ENCODE measurements at places on chromosomes 1 and 21.

DNA sequence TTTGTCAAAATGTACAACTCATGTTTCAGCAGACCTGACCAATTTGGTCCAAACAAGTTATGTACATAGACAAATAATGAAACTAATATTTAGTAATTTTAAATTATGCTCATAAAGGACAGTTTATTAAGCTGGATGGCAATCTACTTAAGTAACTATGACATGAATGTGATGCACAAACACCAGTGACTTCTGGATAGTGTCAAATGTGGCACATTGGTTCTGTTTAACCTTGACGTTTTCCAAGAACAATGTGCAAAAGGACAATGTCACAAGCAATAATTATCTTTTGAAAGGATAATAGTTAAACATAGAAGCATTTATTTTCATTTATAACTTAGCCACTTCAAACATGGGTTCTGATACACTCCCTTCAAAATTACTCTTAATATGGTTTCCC lies 80.0 kb downstream of the TRIM33 start:
- DNase-seq = no peak

DNA sequence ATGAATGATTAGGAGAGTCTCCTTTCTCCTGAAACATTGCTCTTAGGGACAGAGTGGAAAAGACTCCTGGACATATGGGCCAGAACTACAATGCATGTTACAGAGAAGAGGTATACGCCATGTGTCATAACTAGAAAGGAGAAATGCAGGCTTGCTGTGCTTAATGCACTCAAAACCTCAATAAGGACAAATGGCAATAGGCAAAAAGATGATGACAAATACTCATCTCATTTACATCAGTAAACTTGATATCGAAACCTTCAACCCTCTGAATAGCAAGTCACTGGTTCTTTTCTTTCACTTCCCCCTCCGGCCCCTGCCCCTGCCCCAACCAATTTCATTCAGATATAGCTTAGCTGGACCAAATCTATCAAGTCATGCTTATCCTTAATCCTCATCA lies 1.9 kb upstream of the GPR88 start:
- peak; percentile 35 for DNase-seq

DNA sequence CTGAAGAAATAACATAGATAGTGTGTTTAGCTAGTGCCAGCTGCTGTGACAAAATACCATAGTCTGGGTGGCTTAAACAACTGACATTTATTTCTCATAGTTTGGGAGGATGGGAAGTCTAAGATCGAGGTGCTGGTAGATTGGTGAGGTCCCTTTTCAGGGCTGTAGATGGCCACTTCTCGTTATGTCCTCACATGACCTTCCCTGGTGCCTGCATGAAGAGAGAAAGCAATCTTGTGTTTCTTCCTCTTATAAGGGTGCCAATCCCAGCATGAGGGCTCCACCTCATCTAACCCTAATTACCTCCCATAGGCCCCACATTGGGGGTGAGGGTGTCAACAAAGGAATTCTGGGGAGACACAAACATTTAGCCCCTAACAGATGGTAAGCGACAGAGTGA lies 9.3 kb downstream of the MTARC2 start:
- no peak for DNase-seq

- DNase-seq = no peak
Measured at GRCh38 chr1:57782357-57782756, 358.5 kb upstream of the DAB1 start.

GRCh38 chr21:46667741-46668380 lies 32.4 kb downstream of the PRMT2 start:
- DNase-seq = no peak

GRCh38 chr1:186927884-186928283 lies 99.1 kb downstream of the PLA2G4A start:
- DNase-seq = no peak

DNA sequence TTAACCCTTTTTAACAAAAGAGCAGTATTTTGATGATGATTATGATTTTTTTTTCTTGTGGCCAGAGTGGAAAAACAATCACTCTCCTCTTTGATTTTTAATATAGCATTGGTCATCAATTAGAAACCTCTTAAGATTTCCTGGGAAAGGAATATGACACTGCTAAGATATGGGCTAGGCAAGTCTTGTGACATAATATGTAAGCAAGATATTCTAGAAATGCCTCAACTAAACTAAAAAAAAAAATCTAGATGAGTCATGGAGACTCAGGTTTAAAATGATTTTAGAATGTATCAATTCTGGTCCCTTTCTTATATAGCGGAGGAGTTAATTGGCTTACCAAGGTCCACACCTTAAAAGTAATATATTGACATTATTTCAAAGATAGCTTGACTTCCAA lies 60.3 kb upstream of the JUN start:
- DNase-seq = no peak

DNA sequence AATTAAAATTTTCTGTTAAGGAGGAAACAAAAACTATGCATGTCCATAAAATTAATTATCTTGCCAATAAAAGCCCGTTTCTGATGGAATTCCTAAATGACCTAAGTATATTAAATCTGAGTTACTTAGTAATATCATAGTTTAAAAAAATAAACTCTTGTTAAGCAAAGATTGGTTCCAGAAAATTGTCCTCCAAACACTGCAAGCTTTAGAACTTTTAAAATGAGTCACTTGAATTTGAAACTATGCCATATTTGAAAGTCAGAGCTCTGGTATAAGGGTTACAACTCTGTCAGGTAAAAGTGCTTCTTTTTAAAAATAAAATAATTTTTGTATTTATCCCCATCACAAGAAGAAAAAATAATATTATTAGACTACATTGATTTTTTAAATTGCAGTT lies 409.5 kb downstream of the PLPP3 start:
- no peak for DNase-seq

- DNase-seq = no peak
Measured at GRCh38 chr21:35034203-35034926, 14.7 kb downstream of the RUNX1 start.

DNA sequence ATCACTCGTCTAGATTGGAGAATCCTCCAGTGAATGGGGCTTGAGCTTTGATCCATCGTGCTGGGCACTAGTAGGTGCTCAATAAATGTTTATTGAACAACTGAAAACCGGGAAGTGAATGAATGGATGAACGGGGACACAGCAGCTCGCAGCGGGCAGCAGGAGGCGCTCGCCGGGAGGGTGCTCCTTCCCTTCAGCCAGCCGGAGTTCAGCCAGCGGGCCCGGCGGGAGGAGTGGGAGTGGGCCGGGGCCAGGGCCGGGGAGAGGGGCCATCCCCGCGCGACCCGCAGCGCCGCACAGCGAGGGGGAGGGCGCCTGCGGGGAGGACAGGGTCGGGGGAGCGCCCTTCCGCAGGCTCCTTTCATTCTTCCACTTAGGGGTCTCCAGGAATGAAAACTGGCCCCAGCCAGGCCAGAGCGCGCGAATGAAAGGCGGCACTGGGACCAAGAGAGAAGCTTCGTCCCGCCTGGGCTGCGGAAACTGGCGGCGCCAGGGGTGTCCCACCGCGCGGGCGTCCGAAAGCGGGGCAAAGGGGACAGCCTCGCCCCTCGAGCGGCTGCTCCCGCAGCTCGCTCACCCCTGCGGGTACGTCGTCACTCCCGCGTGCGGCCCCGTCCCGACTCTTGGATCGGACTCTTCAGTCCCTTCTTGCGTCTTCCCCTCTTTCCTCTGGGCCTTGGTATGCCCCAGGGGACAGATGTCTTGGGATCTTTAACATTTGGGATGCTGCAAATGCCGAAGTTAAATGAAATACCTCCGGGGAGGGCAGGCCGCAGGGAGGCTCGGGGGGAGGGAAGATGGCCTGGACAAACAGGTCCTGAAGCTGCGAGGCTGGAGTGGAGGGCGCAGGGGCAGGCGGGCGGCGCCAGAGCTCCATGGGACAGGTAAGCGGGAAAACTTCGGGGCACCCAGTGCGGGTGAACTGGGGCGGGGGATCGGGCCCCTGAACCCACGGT lies 3.6 kb upstream of the INAVA start:
- no peak for DNase-seq

GRCh38 chr1:113128116-113128515 lies 55.1 kb downstream of the LRIG2 start:
- DNase-seq = no peak

- no peak for DNase-seq
Measured at GRCh38 chr1:102420034-102420433, 423.3 kb upstream of the OLFM3 start.

DNA sequence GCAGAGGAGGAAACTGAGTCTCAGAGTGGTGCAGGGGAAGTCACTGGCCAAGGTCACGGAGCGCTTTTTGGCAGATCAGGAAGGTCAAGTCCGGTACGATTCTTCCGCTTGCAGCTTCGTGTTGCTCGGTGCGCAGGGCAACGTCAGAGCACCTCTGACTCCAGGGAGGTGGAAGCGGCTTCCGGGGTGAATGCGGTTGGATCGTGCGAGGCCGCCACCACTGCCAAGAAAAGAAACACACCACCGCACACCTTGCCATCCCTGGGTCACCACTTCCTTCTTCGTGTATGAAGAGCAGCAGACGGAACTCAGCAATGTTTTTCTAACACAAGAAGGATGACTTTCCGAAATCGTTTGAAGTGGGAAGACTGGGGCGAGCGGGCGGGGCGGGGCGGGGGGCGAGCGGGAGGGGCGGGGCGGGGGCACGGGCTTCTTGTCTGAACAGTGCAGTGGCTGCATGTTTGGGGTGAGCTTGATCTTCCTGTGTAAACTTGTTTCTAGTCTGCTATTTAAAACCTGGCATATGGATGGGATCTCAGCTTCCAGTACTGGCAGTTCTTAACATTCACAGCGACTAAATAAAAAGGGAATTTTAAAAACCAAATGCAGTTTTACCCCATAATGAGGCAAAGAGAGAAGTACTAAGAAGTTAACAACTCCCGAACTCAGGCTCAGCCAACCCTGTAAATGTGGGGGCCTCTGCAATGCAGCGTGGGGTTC lies 300.0 kb downstream of the RRAGC start:
- peak; percentile 80 for DNase-seq

DNA sequence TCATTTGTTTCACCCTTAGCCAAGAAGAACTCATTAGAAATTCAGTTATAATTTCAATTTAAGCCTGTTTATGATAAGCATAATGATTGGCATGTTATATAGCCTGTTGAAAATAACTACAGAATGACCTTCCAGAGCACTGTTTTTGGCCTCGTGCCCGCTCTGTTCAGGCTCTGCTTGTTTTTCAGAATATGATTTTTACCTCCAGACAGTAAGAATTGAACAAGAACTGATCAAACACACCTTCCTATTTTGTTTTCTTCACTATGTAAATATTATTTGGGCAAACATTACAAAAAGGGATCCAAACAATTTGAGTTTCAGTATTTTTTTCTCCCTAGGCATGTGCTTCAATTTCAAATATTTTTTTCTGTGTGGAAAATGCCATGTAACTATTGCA lies 48.1 kb upstream of the ANGPTL1 start:
- DNase-seq = no peak

- no peak for DNase-seq
Measured at GRCh38 chr1:201575912-201576311, 37.0 kb downstream of the NAV1 start.

DNA sequence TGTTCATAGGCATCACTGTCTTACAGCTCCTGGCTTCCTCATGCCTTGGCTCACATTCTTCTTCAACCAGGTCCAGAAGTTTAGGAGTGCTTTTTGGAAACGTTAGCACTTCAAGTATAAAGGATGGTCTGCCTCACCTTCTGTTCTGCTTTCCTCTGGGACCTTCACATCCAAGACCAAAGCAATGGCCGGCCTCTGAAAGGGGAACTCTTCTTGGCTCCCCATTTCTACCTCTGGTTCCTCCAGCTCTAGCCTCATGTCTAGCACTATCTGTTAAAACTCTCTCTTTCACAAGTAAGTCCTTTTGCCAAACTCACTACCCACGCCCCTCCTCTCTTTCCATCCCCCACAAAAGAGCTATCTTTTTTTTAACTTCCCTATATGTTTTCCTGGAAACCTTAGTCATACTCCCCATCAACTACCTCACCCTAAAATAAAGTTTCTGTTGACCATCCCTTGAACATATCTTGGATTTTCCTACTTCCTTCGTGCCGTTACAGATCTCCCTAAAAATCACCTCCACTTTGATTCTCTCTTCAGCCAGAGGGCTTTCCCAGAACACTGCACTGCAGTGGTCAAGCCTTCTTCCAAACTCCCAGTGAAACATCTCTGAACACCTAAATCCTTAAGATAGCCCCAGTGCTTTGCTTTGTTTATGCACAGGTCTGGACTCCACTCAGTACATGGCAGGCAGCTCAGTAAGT lies 7.9 kb downstream of the SORT1 start:
- DNase-seq = no peak

GRCh38 chr21:26403321-26403720 lies 169.8 kb downstream of the CYYR1 start:
- DNase-seq = no peak

GRCh38 chr21:46205166-46205565 lies 20.9 kb upstream of the SPATC1L start:
- DNase-seq = no peak

GRCh38 chr1:85461216-85461918 lies 3.6 kb downstream of the DDAH1 start:
- no peak for DNase-seq

- DNase-seq = no peak
Measured at GRCh38 chr1:241129207-241129960, 227.6 kb downstream of the RGS7 start.

DNA sequence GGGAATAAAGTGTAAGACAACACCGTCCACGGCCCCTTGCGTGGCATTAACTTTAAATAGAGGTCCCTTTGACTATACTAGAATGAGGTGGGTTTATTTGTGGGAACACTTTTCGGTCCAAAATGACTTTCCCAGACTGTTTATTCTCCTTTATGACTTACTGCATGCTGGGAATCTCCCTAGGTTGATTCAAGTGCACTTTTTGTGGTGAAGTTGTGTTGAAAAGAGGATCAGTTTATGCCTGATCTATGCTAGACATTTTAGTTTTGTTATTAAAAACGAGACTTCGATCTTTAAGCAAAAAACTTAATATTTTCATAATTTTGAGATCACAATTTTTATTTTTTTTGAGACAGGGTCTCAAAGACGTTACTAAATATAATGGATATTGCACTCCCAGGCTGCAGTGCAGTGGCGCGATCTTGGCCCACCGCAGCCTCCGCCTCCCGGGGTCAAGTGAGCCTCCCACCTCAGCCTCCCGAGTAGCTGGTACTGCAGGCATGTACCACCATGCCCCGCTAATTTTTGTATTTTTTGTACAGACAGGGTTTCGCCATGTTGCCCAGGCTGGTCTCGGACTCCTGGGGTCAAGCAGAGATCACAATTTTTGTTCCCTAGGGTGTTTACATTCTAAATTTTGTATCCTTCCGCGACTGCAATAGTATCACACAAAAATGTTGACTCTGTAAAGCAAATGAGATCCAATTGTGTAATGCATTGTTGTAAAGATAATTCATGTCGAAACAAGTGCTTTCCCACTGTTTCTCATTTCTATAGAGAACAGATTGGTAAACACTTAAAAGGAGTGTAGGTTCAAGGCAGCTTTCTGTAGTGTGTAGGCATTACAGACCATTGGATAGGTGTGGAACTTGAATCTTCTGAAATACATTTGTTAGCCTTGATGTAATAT lies 1.6 kb downstream of the CDC42 start:
- no peak for DNase-seq

- DNase-seq = no peak
Measured at GRCh38 chr1:186762653-186763052, 66.1 kb upstream of the PLA2G4A start.
